HFF-Myc (cell line): ENCODE measurements at places on chromosomes 2 and 18.

DNA sequence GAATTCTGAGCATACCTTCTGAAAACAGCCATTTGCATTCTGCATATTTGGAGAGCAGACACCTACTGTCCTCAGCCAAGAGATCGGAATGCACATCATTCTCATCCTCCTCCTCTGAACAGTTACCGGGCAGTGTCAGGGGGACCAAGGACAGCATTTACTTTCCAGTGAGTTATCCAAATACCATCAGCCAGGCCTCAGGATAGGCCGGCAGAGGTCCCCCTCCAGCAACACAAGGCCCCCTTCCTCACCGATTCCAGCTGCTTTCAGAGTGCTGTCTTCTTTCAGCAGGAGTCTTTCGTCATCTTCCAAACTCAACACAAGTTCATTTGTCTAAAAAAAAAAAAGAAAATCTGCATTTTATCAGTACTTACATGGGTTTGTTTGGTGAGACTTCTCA is 55.3 kb downstream of the C2orf76 start:
- DNase-seq, result no peak

GRCh38 chr18:13382366-13382953 is 163.9 kb downstream of the LDLRAD4 start:
- DNase-seq, result peak; percentile 38

GRCh38 chr2:169172151-169172735 is 102.9 kb downstream of the DHRS9 start:
- no peak for DNase-seq

DNA sequence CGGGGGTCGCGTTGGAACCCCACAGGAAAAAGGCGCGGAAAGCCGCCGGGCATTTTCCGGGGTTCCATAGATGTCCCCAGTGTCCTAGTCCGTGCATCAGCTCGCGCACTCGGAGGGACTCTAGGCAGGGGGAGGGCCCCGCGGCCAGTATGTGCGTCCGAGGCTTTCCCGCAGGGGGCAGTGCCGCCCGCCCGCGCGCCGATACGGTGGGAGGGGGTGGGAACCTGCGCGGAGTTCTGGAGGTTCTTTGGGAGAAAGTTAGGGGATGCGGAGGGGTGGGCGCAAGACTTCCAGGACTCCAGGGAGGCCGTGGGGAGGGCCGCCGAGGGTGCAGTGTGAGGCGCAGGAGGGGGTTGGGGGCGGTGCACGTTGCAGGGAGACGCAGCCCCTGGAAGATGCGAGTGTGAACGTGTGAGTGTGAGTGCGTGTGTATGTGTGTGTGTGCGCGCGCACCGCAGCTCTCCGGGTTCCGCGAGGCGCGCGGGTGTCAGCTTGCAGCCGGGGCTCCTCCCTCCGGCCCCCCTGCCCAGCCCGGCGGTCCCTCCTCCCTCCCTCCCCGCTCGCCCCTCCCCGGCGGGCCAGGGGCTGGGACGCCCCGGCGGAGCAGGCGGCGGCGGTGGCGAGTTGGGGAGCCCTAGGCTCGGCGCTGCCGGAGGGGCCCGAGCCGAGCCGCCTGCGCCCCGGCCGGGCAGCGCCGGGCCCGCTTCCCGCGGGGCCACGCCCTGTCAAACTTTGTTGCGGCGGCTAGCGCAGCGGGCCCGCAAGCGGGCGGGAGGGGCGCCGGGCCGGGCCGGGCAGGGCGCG is at the start of gene TCF7L1:
Gene TCF7L1 (plus strand): TSS at position 559 of the 804 bp plus-strand sequence. CDS start 293 bp downstream, outside the sequence.
- DNase-seq, result peak; percentile 40

DNA sequence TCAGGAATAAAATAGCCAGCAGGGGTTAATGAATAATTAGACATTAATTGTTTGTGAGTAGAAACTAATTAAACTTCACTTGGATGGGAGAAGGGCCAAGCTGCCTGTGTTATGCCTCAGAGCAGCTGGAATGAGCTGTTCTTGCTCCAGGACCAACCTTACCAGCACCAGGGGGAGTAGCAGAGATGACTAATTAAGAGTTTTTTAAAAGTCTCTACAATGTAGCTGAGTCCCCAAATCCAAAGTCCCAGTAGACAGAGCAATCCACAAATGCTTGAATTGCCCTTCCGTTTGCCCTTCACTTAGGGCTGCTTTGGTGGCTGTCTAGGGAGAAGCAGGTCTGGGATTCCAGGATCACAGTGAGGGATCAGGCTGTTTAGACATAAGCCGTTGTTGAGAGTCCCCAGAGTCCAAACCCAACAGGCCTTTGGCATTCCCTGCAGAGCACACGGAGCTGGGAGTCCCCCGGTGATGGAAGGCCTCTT is 59.4 kb downstream of the RHOB start:
- no peak for DNase-seq

GRCh38 chr18:21242141-21242779 is at the start of gene GREB1L:
GREB1L (plus strand) TSS chr18:21242232; CDS start chr18:21383519, 141,287 bp downstream.
- DNase-seq, result no peak

DNA sequence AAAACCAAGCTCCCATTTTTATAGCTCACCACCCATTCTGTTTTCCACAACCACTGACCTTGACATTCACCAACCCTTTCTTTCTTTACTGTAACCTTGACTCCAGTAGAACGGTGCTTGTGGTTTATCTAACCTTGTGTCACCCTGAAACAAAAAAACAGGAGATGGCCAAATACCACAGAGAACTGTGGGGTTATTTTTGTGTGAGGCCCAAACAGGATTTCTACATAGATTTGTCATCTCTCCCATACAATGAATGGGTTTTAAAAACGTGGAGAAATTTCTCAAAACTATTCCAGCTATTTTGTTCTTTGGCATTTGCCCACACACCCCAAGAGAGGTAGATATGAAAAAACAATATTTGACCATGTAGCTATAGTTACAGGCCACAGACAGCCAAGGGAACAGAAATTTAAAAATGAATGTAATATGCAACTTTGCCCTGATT is 231.3 kb upstream of the TANK start:
- DNase-seq, result no peak

DNA sequence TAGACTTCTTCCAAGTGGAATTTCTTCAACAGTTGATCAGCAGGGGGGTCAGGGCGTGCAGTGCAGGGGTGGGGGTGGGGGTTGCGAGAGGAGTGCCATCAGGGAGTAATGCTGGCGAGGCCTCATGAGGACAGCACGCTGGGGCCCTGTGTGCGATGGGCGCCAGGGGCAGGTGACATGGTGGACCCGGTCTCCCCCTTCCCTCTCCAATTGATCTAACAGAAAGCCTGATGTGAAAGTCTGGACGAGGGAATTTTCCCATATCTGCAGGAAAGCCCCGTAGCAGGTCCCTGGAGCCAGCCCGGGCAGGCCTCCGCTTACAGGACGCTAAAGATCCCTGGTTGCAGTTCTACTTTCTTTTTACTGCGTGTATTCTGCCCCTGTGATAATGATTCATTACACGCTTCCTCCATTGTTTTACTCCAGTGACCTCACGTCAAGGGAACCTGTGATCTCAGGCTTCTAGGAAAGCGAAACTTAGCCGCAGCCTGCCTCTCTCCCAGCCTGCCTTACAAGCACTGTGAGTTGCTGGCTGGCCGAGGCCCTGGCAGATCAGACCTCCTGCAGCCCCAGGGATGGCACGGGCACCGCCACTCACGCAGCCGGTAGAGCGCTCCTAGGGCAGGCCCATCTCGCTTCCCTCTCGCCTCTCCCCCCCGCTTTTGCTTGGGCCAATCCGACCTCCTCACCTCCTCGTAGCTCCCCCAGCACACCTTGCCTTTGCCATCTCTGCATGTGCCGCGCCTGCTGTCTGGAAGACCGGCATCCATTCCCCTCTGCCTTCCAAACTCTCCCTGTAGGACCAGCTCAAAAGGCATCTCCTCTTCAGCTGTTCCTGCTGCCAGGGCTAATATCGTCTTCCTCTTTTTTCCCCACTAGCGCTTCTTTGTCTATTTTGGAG is 19.2 kb downstream of the NEURL3 start:
- DNase-seq, result peak; percentile 22

DNA sequence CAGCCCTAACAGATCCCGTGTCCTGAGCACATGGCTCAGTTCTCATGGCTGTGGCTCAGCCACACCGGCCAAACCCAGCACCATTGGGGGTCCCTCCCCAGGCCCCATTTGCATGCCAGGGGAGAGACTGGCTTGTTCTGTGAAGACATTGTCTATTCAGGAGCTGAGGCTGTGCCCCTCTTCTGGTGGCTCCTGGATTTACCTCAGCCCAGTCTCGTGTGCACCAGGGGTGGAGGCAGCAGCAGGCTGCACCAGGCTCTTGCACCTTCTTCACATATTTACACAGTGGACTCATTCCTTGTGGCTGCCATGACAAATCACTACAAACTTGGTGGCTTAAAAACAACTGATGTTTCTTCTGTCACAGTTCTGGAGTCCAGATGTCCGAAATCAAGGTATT is 92.4 kb upstream of the ITGA6 start:
- DNase-seq, result no peak
